Right atrium auricular region (tissue), 2 donors: ENCODE measurements at places on chromosomes 1 and 21. TPM values are rescaled to one million over a fixed set of nuclear protein-coding genes. Genes with fewer than 3 reads are reported as not detected.

DNA sequence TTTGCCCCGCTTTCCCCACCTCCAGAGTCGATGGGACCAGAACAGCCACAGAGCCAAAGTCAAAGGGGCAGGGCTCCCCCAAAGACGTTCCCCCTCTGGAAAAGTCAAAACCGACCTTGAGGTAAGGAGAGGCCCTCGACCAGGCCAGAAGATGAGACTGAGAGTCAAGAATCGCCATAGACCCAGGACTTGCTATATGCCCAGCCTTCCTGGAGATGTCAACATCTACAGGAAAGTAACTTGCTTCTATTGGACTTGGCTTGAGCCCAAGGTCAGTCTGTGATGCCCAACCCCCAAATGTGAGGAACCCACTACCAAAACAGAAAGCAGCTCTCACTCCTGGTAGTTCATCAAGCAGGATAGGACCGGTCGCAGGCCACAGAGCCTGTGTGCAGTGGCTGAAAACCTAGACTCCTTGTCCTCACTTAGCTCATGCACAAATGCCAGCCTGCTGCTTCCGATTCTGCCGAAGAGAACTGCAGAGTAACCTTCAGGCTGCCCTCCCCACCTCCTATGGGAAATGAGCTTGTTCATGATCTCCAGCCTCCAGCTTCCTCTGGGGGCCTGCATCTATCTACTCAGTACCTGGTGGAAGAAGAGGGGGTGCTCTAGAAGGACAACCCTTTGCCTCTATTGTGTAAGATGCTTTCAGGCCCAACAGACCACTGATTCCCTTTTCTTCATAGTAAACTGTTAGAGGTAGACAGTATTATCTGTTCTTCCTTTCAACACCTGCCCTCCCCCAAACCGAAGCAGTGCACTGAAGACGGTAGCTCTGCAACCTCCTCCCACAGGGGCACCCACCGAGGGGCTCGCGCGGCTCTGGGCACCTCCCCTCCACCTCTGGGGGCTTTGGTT, 1.4 kb downstream of the ACOT7 start:
- DNase-seq = no peak
- no peaks in the 10 kb centered on the region for H3K36me3 ChIP-seq
- peaks cover 18% of the 10 kb centered on the region for H3K4me1 ChIP-seq
- H3K4me3 ChIP-seq = peak overlapping the region; percentile 55

Gene LCE2B
- not detected for total RNA-seq

GRCh38 chr1:197096137-197096536, 29.1 kb upstream of the F13B start:
- H3K36me3 ChIP-seq = no peaks in the 10 kb centered on the region
- no peaks in the 10 kb centered on the region for H3K4me1 ChIP-seq
- no peaks in the 10 kb centered on the region for H3K27me3 ChIP-seq
- no peak for DNase-seq

GRCh38 chr1:153478692-153479618, 18.5 kb upstream of the S100A7 start:
- H3K27me3 ChIP-seq = no peaks in the 10 kb centered on the region
- no peaks in the 10 kb centered on the region for H3K4me1 ChIP-seq
- no peak overlapping the region for H3K27ac ChIP-seq

Gene SSX2IP
- total RNA-seq = 14.2 TPM

DNA sequence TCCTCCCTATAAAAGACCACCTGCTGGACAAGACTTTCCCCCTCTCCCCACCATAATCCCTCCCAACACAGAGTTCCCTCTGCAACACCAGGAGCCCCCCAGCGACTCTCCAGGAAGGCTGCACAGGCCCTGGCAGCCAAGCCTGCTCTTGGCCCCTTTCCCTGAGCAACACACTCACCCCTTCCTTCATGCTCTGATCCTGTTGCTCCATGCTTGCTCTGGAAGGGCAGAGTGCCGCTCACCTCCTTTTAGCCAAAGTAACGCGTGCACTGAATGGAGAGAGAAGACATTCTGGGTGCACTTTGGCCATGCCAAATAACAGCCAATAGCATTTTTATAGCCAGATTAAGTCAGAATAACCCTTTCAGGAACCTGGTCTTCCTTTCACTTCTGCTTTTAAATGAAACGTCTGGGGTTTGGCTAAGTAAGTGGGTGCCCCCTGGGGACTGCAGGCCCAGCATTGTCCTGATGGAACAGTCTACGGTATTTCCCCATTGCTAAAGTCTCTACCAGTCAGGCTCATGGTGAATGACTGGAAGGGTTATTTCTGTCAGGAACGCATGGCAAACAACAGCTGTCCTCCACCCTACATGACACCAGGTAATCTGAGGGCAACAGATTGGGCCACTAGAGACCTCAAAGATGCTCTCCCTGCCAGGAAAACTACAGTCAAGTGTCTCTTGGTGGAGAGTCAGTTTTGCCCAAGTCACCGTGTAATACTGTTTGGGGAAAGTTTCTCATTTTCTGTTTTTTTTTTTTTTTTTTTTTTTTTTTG, at the start of gene SLC2A5:
Gene SLC2A5, minus strand, starts transcription at position 310 of the 775 bp plus-strand sequence. Its CDS starts 99 bp downstream, at position 211.
- no peaks in the 10 kb centered on the region for H3K4me1 ChIP-seq
- DNase-seq = peak; percentile 66
- H3K27ac ChIP-seq = peak within 1 kb of the TSS; percentile 59
- H3K36me3 ChIP-seq = no peaks in the 10 kb centered on the region
- H3K27me3 ChIP-seq = no peaks in the 10 kb centered on the region
- no peak within 1 kb of the TSS for H3K4me3 ChIP-seq

Gene ILDR2
- 23.2 TPM for total RNA-seq

GRCh38 chr1:201461645-201462441, 7.1 kb downstream of the PHLDA3 start:
- no peaks in the 10 kb centered on the region for H3K27me3 ChIP-seq
- peaks cover 20% of the 10 kb centered on the region for H3K36me3 ChIP-seq
- peak overlapping the region; percentile 81 for H3K27ac ChIP-seq
- DNase-seq = peak; percentile 95
- H3K4me3 ChIP-seq = no peak overlapping the region

Gene TTC24
- not detected for total RNA-seq

- H3K4me3 ChIP-seq = no peak overlapping the region
- no peak for DNase-seq
- no peak overlapping the region for H3K27ac ChIP-seq
- H3K4me1 ChIP-seq = no peaks in the 10 kb centered on the region
- no peaks in the 10 kb centered on the region for H3K27me3 ChIP-seq
Measured at GRCh38 chr1:172663732-172664131, 4.8 kb downstream of the FASLG start.

Gene TSPAN2
- 11.1 TPM for total RNA-seq

DNA sequence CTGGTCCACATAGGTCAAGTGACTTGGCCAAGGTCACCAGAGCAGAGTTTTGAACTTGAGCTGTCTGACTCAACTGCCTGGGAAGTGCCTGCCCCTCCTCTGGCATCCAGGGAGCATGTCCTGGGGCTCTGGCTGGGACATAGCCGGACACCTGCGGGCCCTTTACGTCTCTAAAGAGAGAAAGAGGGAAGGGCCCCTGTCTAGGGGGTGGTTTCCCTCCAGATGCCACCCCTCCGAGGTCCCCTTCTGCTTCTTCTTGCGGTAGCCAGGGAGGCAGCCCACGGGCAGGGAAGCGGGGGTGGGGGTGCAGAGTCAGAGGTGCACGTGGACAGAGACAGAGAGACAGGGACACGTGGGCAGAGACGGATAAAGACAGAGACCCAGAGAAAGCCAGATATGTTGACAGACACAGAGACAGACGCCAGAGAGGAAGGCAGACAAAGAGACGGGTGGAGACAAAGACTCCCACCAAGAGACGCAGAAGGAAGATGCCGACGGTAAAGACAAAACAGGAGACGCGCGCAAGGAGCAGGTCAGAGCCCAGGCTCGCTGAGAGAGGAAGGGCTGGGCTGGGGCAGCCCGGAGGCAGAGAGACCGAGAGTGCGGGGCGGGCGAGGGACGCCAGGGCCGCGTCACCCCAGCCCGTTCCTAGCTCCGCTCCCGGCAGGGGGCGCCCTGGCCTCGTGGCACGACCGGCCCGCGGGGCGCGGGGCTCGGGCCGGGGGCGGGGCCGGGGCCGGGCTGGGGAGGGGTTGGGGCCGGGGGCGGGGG, 458 bp upstream of the ALPL start:
- no peaks in the 10 kb centered on the region for H3K27me3 ChIP-seq
- H3K4me3 ChIP-seq = peak overlapping the region; percentile 50
- H3K27ac ChIP-seq = peak overlapping the region; percentile 35
- no peaks in the 10 kb centered on the region for H3K4me1 ChIP-seq
- no peaks in the 10 kb centered on the region for H3K36me3 ChIP-seq
- peak; percentile 69 for DNase-seq

Gene BEND5
- total RNA-seq = 2.8 TPM

Gene NT5C1A
- 4.6 TPM for total RNA-seq

DNA sequence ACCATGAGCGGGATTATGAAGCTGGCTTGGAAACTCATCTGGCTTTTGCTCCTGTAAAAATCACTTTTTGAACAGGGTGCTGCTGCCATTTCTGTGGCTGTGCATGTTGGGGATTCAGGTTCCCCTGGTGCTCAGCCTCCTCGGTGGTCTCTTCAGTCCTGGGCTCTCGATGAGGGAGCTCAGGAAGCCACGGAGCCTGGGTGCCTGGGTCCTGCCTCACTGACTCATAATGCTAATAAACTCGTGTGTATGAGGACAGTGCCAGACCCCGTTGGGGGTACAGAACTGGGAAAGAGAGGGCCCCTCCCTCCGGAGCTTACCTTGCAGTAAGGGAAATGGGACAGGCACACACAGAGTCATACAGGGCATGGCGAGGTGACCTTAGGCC, 5.8 kb downstream of the COQ8A start:
- DNase-seq = peak; percentile 53
- H3K4me1 ChIP-seq = peaks cover 67% of the 10 kb centered on the region
- H3K36me3 ChIP-seq = no peaks in the 10 kb centered on the region
- H3K4me3 ChIP-seq = no peak overlapping the region
- H3K27me3 ChIP-seq = no peaks in the 10 kb centered on the region

DNA sequence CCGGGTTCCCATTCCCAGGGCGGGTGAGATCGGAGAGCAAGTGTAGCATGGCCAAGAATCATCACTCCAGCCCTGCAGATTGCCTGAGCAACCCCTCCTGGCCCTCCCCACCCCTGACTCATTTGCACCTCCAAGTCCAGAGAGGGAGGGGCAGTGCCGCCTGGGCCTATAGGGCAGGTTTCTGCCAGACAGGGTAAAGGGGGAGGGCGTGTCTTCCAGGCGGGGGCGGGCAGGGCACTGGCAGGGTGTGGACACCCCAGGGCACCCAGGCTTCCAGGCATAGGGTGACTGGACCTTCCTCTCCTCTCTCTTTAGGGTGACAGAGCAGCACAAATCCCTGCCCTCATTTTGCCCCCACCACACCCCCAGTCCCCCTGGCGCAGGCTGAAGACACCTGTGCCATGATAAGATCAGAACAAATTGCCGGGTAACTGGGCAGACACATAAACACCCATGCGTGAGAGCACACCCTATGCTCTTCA, 3.2 kb upstream of the CRYBG2 start:
- no peak overlapping the region for H3K27ac ChIP-seq
- DNase-seq = no peak
- H3K36me3 ChIP-seq = no peaks in the 10 kb centered on the region
- peaks cover 13% of the 10 kb centered on the region for H3K27me3 ChIP-seq

Gene TNN
- 0.63 TPM for total RNA-seq

Gene MXRA8
- 53.4 TPM for total RNA-seq

DNA sequence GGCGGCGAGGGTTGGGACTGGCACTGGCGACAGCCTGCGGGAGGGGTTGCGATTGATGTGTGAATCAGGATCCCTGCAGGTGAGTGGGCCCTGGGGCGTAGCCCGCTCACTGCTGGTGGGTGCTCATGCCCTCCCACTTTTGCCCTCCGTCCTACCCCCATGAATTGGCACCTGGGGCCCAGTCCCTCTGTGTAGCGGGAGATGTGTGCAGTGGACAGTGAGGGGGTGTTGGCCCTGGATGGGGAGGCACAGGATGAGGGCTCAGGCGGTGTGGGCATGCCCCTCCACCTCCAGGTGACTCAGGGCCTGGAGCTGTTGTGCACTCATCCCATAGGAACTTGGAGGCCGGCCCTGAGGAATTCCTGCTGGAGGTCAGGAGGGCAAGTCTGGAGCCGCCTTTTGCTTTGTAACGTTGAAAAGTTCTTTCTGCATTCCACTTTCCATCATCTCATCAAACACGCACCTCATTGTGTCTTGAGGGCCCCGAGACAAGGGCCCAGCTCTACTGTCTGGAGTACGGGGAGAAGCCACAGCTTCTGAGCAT, 3.0 kb downstream of the PEAR1 start:
- peak overlapping the region; percentile 6 for H3K4me3 ChIP-seq
- DNase-seq = no peak
- no peaks in the 10 kb centered on the region for H3K4me1 ChIP-seq

DNA sequence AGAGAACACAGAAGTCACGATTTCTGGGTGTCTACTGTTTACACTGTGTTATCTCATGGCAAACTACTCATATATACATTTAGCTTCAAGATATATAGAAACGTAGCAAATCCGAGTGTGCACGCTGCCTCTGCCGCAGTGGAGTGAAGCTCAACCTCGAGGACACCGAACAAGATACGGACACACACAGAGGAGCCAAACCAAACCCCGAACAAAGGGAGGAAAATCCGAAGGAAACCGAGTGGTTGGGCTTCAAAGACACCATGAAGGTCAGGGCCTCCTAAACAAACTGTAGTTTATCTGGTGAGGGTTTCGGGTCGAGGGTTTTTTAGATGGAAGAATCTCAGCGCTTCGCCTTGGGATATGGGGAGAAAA, 34.5 kb downstream of the SLC45A1 start:
- peaks cover 75% of the 10 kb centered on the region for H3K4me1 ChIP-seq
- H3K4me3 ChIP-seq = no peak overlapping the region
- H3K27me3 ChIP-seq = no peaks in the 10 kb centered on the region
- DNase-seq = no peak

DNA sequence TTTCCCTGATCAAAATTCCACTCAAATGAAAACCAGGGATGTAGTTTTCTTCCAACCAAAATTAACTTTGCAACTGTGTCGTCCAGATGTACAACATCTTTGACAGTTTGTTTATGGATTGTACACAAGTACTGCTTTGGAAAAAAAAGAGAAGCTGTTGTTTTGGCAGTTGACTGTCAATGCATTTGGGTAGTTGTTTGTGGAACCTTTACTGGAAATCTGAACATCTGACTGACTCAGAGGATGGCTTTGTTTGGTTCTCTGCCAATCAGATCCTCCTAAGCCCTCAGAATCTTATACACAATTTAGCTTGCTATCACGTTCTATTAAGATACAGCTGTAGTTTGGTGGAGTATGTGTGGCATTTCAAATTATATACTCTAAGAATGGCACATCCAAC, 195.0 kb downstream of the KCNK2 start:
- H3K27me3 ChIP-seq = no peaks in the 10 kb centered on the region
- DNase-seq = no peak
- no peak overlapping the region for H3K27ac ChIP-seq
- no peak overlapping the region for H3K4me3 ChIP-seq
